ENCODE measurements at places on chromosomes 12 and 14.

GRCh38 chr12:45912774-45913173 is 77.6 kb downstream of the SCAF11 start:
- no peak for DNase-seq

GRCh38 chr14:41154143-41154807 is 452.4 kb upstream of the LRFN5 start:
- no peak for DNase-seq

- no peak for DNase-seq
Observed at GRCh38 chr12:126950266-126950665, 1316.7 kb upstream of the TMEM132C start.

- DNase-seq: no peak
Observed at GRCh38 chr12:99027461-99027860, 382.4 kb downstream of the APAF1 start.

- DNase-seq: peak; percentile 24
Observed at GRCh38 chr14:96762650-96763049, 34.5 kb upstream of the VRK1 start.

Measured in HS-5 (cell line).